ENCODE measurements at places on chromosomes 4 and X.

DNA sequence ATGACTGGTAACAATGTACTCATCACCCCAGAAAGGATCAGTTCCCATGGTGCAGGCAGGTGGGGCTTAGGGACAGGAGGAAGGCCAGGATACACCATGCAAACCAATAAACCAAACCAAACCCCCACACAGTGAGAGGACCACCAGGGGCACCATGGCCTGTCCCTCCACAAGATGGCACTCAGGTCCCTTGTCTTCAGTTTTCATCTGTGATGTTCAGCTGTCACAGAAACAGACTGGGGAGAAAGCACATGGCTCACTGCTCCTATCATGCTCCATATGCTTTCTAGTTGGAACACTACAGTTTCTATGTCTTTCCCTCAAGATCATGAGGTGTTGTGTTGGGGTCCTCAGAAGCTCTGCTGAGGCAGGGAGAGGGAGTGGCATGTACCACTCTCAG is 10.1 kb downstream of the HS3ST1 start:
- peaks cover 9% of the 10 kb centered on the region for H3K4me1 ChIP-seq
- DNase-seq = no peak
- no peaks in the 10 kb centered on the region for H3K36me3 ChIP-seq
- H3K4me3 ChIP-seq = no peak overlapping the region
- H3K27me3 ChIP-seq = no peaks in the 10 kb centered on the region

DNA sequence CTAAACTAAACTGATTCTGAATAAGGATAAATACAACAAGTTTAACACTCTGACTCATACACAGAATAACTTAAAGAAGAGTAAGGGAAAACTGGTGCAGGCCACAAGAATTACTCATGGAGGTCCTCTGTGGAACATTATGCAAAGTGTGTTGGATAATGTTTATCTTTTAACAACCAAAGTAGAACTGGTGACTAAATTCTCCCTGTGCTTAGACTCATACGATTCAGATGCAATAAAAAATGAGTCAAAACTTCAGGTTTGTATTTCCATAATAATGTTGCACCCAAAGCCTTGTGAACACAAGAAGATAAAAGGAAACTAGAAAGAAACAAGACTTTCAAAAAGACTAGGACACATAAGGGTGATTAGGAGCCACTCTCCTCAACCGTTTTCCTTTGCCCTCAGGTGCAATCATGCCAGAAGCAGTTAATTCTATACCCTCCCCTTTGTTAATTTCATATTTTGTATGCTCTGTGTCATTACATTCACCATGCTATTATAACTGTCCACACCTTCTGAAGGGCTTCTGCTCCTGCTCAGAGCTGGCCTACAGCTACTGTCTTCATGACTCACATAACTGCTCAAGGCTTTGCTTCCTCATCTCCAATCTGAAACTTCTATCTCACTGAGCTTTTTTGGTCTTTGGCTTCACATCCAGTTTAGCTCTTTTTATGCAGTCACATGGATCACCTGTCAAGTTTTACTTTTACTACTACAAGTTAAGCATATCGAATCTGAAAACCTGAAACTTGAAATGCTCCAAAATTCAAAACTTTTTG is 60.2 kb downstream of the KCNIP4 start:
- no peak for DNase-seq
- H3K36me3 ChIP-seq = no peaks in the 10 kb centered on the region
- H3K4me1 ChIP-seq = no peaks in the 10 kb centered on the region

DNA sequence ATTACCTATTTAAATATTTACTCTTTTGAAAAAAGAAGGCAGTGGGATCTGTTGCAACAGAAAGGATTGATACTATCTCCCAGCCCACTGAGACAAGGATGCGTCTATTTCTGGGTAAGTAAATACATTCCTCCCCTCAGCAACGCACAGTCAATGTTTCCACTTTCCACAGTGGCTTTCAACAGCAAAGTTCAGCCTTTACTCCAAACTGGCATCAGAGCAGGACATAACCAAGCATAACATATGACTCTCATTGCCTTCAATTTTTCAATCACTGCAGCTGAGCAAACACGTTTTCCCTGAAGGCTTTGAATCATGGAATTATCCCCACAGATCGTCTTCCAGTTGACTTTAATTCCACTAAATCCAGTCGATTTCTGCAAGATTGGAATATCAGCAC is 160.3 kb upstream of the FRG1 start:
- H3K27ac ChIP-seq = no peak overlapping the region
- H3K27me3 ChIP-seq = no peaks in the 10 kb centered on the region
- no peak overlapping the region for H3K4me3 ChIP-seq
- H3K4me1 ChIP-seq = no peaks in the 10 kb centered on the region
- DNase-seq = no peak

- no peak overlapping the region for H3K27ac ChIP-seq
- no peak for DNase-seq
- H3K4me1 ChIP-seq = no peaks in the 10 kb centered on the region
- H3K4me3 ChIP-seq = no peak overlapping the region
- H3K36me3 ChIP-seq = no peaks in the 10 kb centered on the region
- no peaks in the 10 kb centered on the region for H3K27me3 ChIP-seq
Measured at GRCh38 chr4:11201256-11201655, 227.4 kb downstream of the HS3ST1 start.

DNA sequence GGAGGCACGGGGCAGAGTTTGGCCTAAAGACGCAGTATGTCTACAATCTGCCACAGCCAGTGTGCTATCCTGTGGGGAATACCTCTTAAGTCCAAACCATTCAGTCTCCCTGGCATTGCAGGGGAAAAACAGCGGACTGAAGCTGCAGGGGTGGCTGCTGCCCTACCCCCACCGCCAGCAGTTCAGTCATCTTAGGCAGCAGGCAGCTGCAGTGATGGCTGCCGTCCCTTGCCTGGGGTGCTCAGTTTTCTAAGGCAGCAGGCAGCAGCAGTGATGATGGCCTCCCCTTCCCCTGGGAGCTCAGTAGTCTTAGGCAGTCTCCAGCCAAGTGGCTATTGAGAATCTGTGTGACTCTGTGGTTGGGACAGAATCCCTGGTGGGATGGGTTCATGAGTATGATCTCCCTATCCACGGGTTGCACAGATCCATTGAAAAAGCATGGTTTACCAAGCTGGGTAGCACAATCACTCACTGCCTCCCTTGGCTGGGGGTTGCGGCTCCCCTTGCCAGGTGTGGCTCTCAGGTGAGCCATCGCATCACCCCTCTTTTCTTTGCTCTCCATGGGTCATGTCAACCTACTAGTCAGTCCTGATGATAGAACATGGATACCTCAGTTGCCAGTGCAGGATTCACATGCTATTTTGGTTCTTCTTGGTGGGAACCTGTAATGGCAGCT is 48.9 kb upstream of the GRID2 start:
- no peak for DNase-seq
- no peaks in the 10 kb centered on the region for H3K36me3 ChIP-seq
- no peak overlapping the region for H3K27ac ChIP-seq
- no peak overlapping the region for H3K4me3 ChIP-seq
- no peaks in the 10 kb centered on the region for H3K27me3 ChIP-seq

DNA sequence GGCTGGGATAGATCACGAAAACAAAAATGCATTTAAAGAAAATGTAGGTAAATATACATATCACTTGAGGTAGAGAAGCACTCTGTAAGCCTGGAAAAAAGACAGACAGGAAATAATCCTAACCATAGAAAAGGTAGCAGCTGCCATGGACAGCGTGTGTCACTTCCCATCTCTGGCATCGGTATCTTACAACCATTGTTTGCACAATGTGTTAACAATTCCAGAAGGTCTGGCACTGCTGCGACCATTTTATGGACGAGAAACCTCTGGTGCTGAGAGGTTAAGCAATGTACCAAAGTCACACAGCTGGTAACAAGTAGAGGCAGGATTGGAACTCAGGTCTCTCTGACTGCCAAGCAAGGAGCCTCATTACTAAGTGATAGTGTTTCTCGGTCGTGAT is 1.7 kb upstream of the MTNR1A start:
- no peak overlapping the region for H3K27ac ChIP-seq
- H3K27me3 ChIP-seq = peaks cover 24% of the 10 kb centered on the region
- DNase-seq = no peak
- H3K4me1 ChIP-seq = peaks cover 7% of the 10 kb centered on the region

GRCh38 chrX:74922922-74923543 is 2.2 kb downstream of the NEXMIF start:
- peak overlapping the region; percentile 68 for H3K4me3 ChIP-seq
- peaks cover 19% of the 10 kb centered on the region for H3K4me1 ChIP-seq
- H3K36me3 ChIP-seq = no peaks in the 10 kb centered on the region

- H3K27ac ChIP-seq = no peak overlapping the region
- DNase-seq = no peak
- H3K27me3 ChIP-seq = no peaks in the 10 kb centered on the region
- H3K36me3 ChIP-seq = no peaks in the 10 kb centered on the region
- H3K4me3 ChIP-seq = no peak overlapping the region
- no peaks in the 10 kb centered on the region for H3K4me1 ChIP-seq
Measured at GRCh38 chrX:11629593-11630211, 36.0 kb downstream of the ARHGAP6 start.

GRCh38 chr4:159290321-159291030 is 187.6 kb downstream of the RAPGEF2 start:
- DNase-seq = no peak
- no peak overlapping the region for H3K27ac ChIP-seq
- H3K36me3 ChIP-seq = no peaks in the 10 kb centered on the region
- H3K4me1 ChIP-seq = peaks cover 21% of the 10 kb centered on the region

DNA sequence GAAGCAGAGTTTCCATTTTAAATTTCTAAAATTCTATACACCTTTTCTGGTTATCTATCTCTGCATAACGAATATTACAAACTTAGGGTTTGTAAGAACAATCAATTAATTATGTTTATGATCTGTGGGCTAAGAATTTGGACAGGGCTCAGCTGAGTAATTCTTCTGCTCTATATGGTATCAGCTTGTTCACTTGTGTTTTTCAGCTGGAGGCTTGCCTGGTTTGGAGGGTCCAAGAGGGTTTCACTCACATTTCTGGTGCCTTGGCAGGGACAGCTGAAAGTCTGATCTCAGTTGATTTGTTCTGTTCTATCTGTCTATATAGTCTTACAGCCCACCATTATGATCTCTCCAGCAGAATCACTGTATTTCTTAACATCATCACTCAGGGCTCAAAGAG is 57.8 kb upstream of the ADGRA3 start:
- H3K27me3 ChIP-seq = no peaks in the 10 kb centered on the region
- H3K4me3 ChIP-seq = no peak overlapping the region
- H3K27ac ChIP-seq = no peak overlapping the region
- H3K36me3 ChIP-seq = no peaks in the 10 kb centered on the region

DNA sequence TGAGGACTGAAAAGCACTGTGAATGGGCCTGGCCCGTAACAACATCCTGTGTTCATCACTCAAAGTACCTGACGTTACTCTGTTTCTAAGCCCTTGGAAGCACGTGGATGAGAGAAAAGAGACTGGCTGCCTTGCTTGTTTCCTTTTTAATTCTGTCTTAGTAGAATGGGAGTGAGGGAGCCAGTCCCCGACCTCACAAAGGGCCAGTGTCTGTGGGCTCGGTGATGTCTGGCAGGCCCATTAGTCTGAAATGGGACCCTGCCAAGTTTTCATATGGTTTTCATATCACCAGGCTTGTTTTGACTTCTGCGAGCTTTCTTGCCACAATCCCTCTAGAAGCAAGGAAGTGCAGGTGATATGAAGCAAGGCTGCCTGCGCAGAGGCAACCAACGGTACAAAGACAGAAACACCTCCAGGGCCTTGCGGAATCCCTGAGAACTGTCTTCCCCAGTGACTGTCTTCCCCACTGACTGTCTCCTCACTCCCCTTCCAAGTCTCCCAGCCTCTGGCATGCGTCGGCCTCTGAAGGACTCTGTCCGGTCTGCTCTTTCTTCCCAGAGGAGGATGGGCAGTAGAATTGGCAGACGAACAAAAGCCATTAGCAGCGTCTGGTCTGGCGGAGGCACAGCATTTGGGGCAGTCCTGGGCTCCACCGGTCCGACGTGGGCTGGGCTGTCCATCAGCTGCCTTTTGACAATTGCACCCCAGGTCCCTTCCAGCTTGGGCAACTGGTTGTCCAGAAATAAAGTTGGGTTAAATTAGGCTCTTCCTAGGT is 20.2 kb upstream of the RASL11B start:
- H3K4me1 ChIP-seq = peaks cover 6% of the 10 kb centered on the region
- H3K4me3 ChIP-seq = no peak overlapping the region
- H3K27me3 ChIP-seq = no peaks in the 10 kb centered on the region
- H3K27ac ChIP-seq = no peak overlapping the region
- no peaks in the 10 kb centered on the region for H3K36me3 ChIP-seq

GRCh38 chr4:53500546-53500945 is 90.7 kb downstream of the LNX1 start:
- no peak overlapping the region for H3K4me3 ChIP-seq
- DNase-seq = no peak
- no peak overlapping the region for H3K27ac ChIP-seq
- no peaks in the 10 kb centered on the region for H3K4me1 ChIP-seq
- no peaks in the 10 kb centered on the region for H3K36me3 ChIP-seq
- no peaks in the 10 kb centered on the region for H3K27me3 ChIP-seq

DNA sequence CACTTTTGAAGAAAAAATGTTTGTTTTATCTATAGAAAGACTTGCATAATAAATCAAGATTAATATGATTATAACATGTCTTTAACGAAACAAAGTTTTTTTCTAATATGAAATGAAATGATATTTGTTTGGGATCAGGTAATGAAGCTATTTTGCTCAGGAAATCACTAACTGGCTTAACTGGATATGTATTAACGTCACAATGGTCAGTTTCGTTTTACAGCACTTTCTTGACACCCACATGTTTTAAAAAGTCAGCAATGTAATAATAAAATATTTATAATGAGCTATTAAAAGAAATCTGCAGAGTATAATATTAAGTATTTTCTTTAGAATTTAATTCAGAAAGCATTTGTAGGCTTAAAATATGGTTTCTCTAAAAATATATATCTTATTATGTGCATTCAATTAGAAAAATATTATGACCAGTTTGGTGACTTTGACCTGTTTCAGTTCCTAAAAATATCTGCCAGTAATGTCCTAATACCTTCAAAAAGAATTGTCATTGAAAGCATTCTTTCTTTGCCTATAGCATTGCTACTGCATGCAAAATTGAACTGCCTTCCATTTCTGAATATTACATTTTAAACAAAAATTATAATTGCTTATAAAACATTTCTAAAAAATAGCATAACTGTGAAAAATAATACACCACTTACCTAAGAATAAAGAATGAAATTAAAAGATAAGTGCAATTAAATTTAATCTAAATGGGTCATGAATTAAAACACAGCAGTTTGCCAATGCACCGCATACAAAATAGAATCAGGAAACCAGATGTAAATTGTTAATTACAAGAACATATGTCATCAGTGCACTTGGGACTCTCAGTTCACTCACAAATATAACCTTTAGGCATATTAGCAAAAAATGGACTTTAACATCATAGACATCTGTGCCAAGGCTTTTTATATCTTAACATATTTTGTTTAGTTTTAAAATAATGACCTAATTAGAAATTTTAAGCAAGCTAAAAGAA is 31.6 kb downstream of the TIGD2 start:
- H3K4me1 ChIP-seq = no peaks in the 10 kb centered on the region
- no peaks in the 10 kb centered on the region for H3K27me3 ChIP-seq
- DNase-seq = no peak
- no peak overlapping the region for H3K27ac ChIP-seq
- H3K4me3 ChIP-seq = no peak overlapping the region
- H3K36me3 ChIP-seq = no peaks in the 10 kb centered on the region

Data from spleen (tissue), 13 donors.